ENCODE measurements at places on chromosomes 3 and 15. TPM values are rescaled to one million over a fixed set of nuclear protein-coding genes. Genes with fewer than 3 reads are reported as not detected.
A peak's percentile ranks its signal among the peaks of the same experiment; 100 is the strongest.

Gene BOC
- total RNA-seq: 31.3 TPM

Gene GNB5
- total RNA-seq: 8.8 TPM

Gene CHCHD6
- 1.2 TPM for total RNA-seq

Gene C3orf62
- total RNA-seq: 0.43 TPM

Gene CPN2
- not detected for total RNA-seq

Gene HMG20A
- total RNA-seq: 17.7 TPM

Gene ALPK3
- 38.0 TPM for total RNA-seq

Gene MORC1
- not detected for total RNA-seq

- no peaks in the 10 kb centered on the region for H3K36me3 ChIP-seq
- no peak for DNase-seq
- H3K4me1 ChIP-seq: no peaks in the 10 kb centered on the region
- H3K4me3 ChIP-seq: no peak overlapping the region
- H3K27ac ChIP-seq: no peak overlapping the region
Observed at GRCh38 chr3:18385706-18386105, 39.4 kb downstream of the SATB1 start.

- H3K27ac ChIP-seq: no peak overlapping the region
- DNase-seq: no peak
- peaks cover 48% of the 10 kb centered on the region for H3K36me3 ChIP-seq
- no peaks in the 10 kb centered on the region for H3K4me1 ChIP-seq
- H3K4me3 ChIP-seq: no peak overlapping the region
- no peaks in the 10 kb centered on the region for H3K27me3 ChIP-seq
Observed at GRCh38 chr3:120331076-120331475, 18.1 kb downstream of the LRRC58 start.

GRCh38 chr3:112437146-112438022, 61.9 kb downstream of the BTLA start:
- H3K4me1 ChIP-seq: no peaks in the 10 kb centered on the region
- H3K4me3 ChIP-seq: no peak overlapping the region
- H3K36me3 ChIP-seq: no peaks in the 10 kb centered on the region
- DNase-seq: no peak
- no peaks in the 10 kb centered on the region for H3K27me3 ChIP-seq

DNA sequence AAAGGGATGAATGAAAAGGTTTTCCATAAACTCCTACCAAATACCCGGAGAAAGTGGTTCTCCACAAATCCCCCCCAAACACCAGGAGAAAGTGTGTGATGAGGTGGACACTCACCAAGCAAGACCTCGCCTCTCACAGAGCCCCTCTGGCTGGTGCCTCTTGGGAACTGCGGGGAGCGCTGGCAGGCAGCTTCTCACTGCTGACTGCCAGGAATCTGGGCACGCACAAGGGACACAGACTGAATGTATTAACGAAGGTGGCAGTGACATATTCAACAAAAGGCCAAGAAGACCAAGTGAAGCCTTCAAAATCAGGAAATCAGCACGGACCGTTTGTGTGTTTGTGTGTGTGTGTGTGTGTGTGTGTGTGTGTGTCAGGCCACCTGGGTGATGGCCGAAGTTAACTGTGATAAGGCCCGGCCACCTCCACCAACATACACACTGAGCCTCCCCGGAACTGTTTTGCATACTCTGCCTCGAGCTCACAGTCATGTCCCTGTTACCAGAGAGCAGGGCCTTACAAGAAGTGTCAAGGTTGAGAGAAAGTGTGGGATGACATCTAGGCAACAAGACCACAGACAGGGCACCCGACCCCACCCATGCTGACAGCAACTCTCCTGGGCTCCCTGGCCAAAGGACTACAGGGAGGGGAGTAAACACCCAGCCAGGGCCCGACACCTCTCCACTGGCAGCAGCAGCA, 18.0 kb downstream of the ATP10A start:
- H3K4me3 ChIP-seq: peak overlapping the region; percentile 21
- H3K36me3 ChIP-seq: no peaks in the 10 kb centered on the region
- peaks cover 8% of the 10 kb centered on the region for H3K4me1 ChIP-seq
- no peaks in the 10 kb centered on the region for H3K27me3 ChIP-seq

DNA sequence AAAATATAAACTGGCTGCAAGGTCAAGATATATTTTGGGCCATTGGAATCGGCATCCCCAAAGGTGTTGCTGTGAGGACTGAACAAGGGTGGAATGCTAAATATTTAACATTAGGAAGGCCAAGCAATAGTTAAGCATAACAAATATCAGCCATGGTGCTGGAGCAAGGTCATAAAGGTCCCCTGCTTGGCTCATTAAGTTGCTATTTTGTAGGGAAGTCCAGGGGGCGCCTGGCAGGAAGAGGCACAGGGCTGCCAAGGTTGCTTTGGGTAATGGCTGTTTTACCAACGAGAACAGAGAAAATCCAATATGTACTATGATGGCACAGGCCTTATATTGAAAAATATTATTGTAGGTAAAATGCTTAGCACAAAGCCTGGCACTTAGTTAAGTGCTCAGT, 62.2 kb downstream of the SLC15A2 start:
- H3K27ac ChIP-seq: no peak overlapping the region
- H3K4me1 ChIP-seq: no peaks in the 10 kb centered on the region
- H3K27me3 ChIP-seq: no peaks in the 10 kb centered on the region
- no peaks in the 10 kb centered on the region for H3K36me3 ChIP-seq

- no peak overlapping the region for H3K4me3 ChIP-seq
- H3K27ac ChIP-seq: no peak overlapping the region
Observed at GRCh38 chr3:32872487-32873382, 54.9 kb downstream of the TRIM71 start.

- H3K36me3 ChIP-seq: no peaks in the 10 kb centered on the region
- no peaks in the 10 kb centered on the region for H3K27me3 ChIP-seq
- DNase-seq: no peak
- peak overlapping the region; percentile 90 for H3K4me3 ChIP-seq
- H3K4me1 ChIP-seq: peaks cover 25% of the 10 kb centered on the region
Observed at GRCh38 chr15:68816795-68817303, 3.8 kb downstream of the ANP32A start.

GRCh38 chr3:53506110-53506762, 11.8 kb downstream of the CACNA1D start:
- no peaks in the 10 kb centered on the region for H3K27me3 ChIP-seq
- H3K27ac ChIP-seq: no peak overlapping the region
- H3K4me1 ChIP-seq: no peaks in the 10 kb centered on the region
- no peaks in the 10 kb centered on the region for H3K36me3 ChIP-seq
- no peak overlapping the region for H3K4me3 ChIP-seq

GRCh38 chr3:33940149-33940548, 141.7 kb downstream of the PDCD6IP start:
- H3K36me3 ChIP-seq: no peaks in the 10 kb centered on the region
- no peak for DNase-seq
- no peaks in the 10 kb centered on the region for H3K4me1 ChIP-seq
- H3K4me3 ChIP-seq: no peak overlapping the region
- H3K27me3 ChIP-seq: no peaks in the 10 kb centered on the region

GRCh38 chr3:61955483-61955882, 394.1 kb downstream of the PTPRG start:
- no peak overlapping the region for H3K27ac ChIP-seq
- H3K4me1 ChIP-seq: peaks cover 27% of the 10 kb centered on the region
- no peak overlapping the region for H3K4me3 ChIP-seq
- no peaks in the 10 kb centered on the region for H3K27me3 ChIP-seq
- DNase-seq: no peak

DNA sequence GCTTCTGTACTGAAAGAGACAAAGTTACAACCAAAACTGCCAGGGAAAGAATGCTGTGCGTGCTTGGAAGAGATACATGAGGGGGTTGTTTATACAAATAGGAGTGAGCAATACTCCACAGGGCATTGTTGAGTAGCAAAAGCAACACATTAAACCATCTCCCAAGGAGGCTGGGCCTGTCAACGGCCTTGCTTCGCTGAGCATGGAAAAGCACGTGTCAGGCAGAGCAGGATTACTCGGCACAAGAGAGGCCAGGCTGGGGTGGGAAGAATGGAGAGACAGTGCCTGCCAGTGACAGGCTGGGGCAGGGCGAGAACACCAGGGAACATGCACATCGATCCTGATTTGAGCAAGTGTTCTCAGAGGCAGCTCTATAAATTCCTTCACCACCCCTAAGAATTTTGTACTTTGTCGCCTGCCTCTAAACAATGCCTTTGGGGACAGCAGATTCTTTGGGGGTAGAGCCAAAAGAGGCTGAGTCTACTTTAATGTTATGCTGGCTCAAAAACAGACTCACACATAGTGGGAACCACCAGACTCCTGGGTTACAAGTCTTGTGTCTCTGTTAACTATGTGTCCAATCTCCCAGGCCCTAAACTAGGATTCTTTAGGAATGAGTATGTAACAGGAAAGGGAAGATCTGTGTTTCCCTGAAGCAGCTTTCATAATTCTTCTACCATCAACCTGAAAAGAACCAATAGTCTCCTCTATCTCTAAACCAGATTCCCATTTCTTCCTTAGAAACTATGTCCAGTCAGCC, 67.2 kb downstream of the LIPC start:
- no peak for DNase-seq
- no peak overlapping the region for H3K4me3 ChIP-seq
- no peaks in the 10 kb centered on the region for H3K36me3 ChIP-seq
- no peaks in the 10 kb centered on the region for H3K27me3 ChIP-seq

GRCh38 chr3:43253294-43253693, 33.0 kb upstream of the SNRK start:
- H3K36me3 ChIP-seq: no peaks in the 10 kb centered on the region
- no peak for DNase-seq
- H3K27me3 ChIP-seq: no peaks in the 10 kb centered on the region
- no peaks in the 10 kb centered on the region for H3K4me1 ChIP-seq

DNA sequence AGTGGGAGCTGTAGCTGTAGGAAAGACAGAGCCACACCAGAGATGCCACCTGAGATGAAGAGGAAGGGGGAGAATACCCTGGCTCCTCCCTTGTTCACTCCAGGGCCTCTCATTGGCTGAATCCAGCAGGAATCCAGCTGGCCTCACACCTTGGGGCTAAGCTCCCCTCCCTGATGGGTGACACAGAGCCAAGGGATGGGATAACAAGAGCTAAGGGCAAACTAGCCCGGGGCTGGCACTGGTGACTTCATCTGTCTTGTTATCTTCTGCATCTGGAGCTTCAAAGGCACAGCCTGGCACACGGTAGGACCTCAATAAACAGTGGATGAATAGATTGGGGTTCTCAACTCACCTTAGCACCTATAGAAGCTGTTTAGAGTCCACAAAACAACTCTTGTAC, 13.8 kb upstream of the GATA2 start:
- no peak for DNase-seq
- H3K4me1 ChIP-seq: no peaks in the 10 kb centered on the region
- H3K36me3 ChIP-seq: no peaks in the 10 kb centered on the region
- H3K27me3 ChIP-seq: no peaks in the 10 kb centered on the region

DNA sequence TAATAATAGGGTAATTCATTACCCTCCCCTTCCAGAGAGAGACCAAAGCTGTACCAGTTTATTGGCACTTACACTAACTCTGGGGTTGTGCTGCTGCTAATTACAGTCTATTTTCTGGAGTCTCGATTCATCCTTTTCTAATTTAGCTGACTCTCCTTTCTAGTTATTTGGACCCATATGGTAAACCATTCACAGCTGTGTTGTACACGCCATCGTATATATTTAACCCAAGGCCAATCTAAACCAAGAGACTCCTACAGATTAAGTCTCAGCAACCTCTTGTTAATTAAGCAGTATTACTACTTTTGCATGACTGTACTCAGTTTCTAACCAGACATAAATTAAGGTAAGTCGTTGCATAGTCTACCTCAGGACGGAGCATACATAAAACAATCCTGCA, 22.5 kb downstream of the ANXA2 start:
- H3K27ac ChIP-seq: peak overlapping the region; percentile 96
- no peaks in the 10 kb centered on the region for H3K27me3 ChIP-seq
- peaks cover 85% of the 10 kb centered on the region for H3K4me1 ChIP-seq

GRCh38 chr15:90213818-90214204, 12.7 kb downstream of the SEMA4B start:
- no peak overlapping the region for H3K4me3 ChIP-seq
- no peaks in the 10 kb centered on the region for H3K4me1 ChIP-seq
- no peaks in the 10 kb centered on the region for H3K36me3 ChIP-seq
- no peaks in the 10 kb centered on the region for H3K27me3 ChIP-seq
- no peak overlapping the region for H3K27ac ChIP-seq

DNA sequence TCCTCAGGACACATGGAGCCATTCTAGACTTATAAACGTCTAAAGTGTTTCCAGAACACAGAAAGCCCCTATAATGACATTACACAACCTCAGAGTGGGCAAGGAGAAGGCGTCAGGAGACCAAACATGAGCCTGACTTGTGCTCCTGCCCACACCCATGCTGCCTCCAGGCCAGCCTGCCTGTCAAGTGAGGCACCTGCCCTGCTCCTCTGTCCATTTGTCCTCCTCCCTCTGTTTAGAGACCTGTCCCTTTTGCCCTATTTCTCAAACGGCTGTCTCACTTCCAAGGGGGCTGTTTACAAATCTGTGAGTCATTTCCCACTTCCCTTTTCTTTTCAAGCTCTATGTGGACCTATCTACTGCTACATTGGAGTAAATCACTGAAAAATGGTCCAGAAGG, 21.0 kb downstream of the ZDHHC3 start:
- no peak for DNase-seq
- H3K27ac ChIP-seq: no peak overlapping the region

Data from ascending aorta (tissue), 2 donors.